ENCODE measurements at places on chromosomes 16 and 17.
A peak's percentile ranks its signal among the peaks of the same experiment; 100 is the strongest.

- DNase-seq: no peak
These were observed 34.9 kb upstream of the CACNG4 start for GRCh38 chr17:66929591-66929990.

- peak; percentile 9 for DNase-seq
These were observed 544 bp downstream of the CCP110 start for GRCh38 chr16:19524356-19524615.

DNA sequence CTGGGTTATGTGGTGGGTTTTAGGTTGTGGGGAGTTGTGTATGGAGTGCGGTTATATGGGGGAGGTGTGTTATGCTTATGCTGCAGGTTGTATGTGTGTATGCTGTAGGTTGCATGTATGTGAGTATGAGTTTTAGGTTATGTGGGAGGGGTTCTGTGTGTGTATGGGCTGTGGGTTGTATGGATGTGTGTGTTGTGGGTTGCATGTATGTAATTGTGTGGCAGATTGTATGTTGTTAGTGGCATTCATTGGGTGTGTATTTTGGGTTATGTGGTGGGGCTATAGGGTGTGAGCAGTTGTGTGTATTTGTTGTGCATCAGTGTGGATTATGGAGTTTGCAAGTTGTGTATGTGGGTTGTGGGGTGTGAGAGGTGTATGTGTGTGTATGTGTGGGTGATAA lies 277.4 kb downstream of the NPIPA8 start:
- no peak for DNase-seq

DNA sequence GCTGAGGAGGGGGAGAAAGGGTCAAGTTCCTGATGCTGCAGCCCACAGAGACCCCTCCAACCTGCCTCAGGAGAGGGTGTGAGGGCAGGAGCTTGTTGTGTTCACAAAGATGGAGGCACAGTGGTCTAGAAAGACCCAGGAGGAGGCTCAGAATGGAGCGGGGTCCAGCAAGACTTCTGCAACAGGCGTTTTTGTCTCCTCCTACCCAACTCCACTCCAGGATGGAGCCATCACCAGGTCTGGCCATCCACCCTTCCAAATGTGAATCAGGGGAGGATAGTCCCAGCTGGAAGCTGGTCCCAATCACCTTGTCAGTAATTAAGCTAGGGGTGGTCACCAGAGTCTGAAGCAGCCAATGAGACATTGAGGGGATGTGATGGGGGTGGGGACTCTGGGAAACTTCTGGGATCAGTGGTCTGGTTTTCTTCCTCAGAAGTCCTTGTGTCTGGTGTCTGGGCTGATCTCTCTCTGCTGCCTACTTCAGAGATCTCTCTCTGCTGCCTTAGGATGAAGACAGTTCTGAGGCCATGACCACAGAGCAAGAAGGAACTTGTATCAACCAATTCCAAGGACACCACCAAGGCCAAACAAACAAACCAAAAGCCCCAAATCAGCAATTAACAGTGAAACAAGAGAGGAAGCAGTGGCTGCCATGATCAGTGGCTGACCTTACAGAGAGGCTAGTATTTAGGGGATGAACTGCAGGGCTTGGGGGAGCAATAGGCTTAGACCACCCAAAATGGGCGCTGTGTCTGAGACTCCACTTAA lies 14.5 kb downstream of the CD300LB start:
- no peak for DNase-seq

- no peak for DNase-seq
These were observed 11.2 kb downstream of the GAA start for GRCh38 chr17:80112471-80113032.

GRCh38 chr16:84299734-84300440 lies 5.2 kb downstream of the WFDC1 start:
- no peak for DNase-seq

DNA sequence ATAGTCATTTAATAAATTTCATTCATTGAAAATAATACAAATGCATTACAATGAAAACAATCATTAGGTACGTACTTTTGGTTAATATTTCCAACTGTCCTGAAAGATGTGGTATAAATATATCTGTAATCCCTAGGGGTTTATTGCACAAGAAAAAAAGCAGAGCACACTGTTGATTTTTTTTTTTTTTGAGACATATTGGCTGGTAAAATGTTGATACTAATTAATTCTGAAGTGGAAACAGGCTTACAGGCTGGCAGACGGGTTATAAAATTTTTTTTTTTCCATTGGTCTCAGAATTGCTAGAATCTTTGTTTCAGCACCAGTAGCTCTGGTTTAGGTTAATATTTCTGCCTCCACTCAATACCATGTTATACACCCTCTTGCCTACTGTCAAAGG lies 193.6 kb downstream of the MAP2K6 start:
- DNase-seq: no peak

- no peak for DNase-seq
These were observed 32.7 kb downstream of the ADAMTS18 start for GRCh38 chr16:77402118-77402517.

DNA sequence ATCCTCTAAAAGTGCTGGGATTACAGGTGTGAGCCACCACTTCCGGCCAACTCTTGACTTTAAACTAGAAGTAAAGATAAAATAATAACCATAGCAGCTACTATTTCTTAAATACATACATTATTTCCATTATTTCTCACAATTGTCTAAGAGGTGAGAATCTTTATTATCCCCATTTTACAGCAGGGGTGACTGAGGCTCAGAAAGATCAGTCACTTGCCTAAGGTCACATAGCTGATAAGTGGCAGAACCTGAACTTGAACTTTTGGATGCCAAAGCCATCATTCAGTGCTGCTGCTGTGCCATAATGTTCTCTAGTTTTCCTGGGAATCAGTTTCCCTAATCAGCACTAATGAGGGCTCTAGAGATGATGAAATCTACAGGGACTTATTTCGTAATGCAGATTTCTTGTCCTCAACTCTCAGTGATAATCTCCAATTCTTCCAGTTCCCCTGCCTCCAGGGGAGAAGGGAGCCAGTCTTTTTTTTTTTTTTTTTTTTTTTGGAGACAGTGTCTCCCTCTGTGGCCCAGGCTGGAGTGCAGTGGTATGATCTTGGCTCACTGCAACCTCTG lies 25.2 kb upstream of the GPRC5B start:
- DNase-seq: no peak

DNA sequence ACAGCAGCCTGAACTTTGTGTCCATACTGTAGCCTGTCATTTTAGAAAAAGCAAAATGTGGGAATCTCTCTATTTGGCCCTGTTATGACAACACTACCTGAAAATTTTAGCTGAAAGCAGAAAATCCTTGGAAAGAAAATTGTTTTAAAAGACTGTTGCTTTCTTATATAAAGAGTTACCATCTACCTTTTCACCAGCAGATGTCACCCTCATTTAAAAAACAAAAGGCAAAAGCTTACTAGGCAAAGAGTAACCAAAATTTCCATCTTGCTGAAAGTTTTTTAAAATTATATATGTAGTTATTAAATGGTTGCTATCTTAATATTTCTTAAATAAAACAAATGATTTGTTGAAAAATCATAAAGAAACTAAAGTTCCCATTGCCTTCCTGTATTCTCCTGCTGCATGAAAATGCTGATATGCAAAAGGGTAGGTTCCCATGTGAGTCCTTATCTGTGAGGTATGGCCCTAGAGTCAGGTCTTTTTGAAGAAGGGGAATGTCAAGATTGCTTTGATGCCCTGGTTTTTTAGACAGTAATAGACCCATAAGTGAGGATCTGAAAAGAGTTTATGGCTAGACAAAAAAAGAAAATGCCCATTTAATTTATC lies 61.0 kb downstream of the TNRC6C start:
- no peak for DNase-seq

GRCh38 chr16:79101491-79101890 lies 499.0 kb downstream of the MAF start:
- DNase-seq: no peak

DNA sequence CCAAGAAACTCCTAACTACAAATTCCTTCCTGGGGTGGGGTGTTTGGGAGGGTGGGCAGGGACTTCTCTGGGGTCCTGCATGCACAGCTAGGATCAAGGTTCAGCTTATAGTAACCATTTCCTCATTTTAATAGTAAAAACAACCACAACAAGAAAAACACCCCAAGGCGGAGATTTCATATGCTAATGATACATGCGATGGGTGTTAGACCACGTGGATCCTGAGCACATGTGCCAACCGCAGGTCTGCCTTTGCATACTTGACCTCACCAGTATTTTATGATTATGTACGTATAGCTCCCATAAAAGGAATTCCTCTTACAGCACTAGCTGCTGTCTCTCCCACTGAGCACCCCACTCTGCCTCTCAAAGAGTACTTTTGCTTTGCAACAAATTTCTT lies 1.9 kb downstream of the KRTAP4-11 start:
- DNase-seq: no peak

DNA sequence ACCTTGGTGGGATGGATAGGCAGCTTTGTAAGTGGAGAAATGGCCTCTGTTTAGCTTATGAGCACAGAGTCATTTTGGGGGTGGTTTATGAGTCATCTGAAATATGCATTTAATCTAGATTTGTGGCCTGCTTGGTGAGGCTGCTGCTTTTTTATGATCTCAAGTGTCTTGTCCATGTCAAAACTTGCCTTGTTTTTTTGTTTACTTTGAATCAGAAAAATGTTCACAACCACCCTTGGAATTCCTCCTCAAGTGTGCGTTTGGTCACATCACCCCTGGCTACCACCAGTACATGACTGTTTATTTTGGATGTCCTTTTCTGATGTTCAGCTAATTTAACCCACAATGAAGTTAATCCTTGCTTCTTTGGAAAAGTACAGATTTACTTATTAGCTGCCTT lies 64.6 kb downstream of the FTO start:
- DNase-seq: no peak

- DNase-seq: no peak
These were observed 1151.9 kb upstream of the GOT2 start for GRCh38 chr16:59886021-59886420.

DNA sequence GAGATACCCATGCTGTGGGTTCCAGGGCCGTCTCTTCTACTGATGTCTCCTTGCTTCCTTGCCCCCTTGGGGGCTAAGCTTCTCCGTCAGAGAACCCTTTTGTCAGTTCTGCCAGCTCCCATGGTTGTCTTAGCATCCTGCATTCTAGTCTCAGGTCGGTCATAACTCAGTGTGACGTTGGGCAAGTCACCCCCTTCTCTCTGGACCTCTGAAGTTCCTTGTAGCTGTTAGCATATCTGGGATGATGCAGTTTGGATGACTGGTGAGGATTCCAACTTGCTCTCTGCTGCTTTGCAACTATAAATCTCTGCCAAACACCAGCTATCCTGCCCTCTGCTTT lies 8.9 kb upstream of the MYL4 start:
- DNase-seq: no peak

DNA sequence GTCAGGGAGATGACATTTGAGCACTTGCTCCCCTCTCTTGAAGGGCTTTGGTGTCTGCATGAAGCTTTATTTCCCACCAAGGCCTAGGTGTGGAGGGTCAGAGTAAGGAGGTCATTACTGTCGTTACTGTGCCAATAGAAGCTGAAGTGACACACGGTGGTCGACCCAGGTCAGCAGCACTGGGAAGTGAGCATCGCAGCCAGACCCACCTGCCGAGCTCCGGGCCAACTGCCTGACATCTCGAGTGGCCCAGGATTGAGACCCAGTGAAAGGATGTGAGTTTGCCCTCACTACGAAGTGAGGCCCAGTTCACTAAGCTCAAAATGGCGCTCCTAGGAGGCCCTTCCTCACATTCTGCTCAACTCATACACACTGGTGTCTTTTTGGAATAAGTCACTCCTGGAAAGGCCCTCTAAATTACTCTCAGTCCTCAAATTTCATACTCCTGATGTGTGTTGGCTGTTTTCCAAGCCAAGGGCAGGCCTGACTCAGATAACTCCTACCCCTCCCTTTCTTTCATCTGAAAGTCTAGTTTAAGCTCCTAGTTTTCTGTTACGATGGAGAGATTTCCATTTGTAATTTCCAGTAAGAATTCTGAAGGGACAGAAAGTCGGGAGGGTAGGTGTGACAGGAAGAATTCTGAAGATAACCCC lies 200.4 kb downstream of the LGALS9B start:
- no peak for DNase-seq

GRCh38 chr16:11005611-11005975 lies 61.2 kb downstream of the CLEC16A start:
- DNase-seq: no peak

GRCh38 chr16:11105038-11105903 lies 150.7 kb downstream of the SOCS1 start:
- peak; percentile 42 for DNase-seq

GRCh38 chr17:48804936-48805411 lies 12.1 kb downstream of the TTLL6 start:
- peak; percentile 80 for DNase-seq

GRCh38 chr17:67671493-67671892 lies 46.2 kb upstream of the NOL11 start:
- DNase-seq: no peak

- no peak for DNase-seq
These were observed 15.9 kb downstream of the CDK5R1 start for GRCh38 chr17:32502710-32503109.

- DNase-seq: no peak
These were observed 41.5 kb upstream of the GNG13 start for GRCh38 chr16:842061-842476.

DNA sequence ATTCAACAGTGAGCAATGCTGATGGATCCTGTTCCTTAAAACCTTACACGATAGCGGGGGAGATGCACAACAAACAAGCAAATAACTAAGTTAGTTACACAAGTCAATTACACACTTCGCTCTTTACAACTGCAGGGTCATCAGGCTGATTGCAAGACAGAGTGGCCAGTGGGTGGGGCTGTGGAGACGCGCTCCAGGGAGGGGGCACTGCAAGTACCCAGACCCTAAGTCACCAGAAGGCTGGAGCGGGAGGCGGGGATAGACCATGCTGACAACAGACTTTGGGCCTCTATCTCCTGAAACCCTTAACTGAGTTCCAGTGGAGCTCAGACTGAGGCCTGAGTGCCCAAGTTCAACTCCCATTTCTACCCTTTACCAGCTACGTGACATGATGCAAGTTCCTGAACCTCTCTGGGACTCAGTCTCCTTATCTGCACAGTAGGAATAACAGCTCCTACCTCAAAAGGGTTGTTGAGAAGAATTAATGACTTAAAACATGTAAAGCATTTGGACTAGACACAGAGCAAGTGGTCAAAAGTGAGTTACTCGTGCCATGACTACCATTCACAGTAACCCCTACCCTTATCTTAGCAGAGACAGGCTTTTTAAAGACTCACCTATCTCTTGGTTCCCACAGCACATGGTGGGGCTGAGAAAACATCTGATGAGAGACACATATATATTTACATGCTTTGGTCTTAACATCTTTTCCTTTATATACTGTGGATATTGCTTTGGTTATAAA lies 10.4 kb downstream of the CPPED1 start:
- no peak for DNase-seq

All from activated CD4-positive, alpha-beta T cell treated with anti-CD3 and anti-CD28 coated beads, Interleukin-2, amount 50 U/mL, for 48 hours (primary cell).